Lung microvascular endothelial cell (primary cell): ENCODE measurements at places on chromosomes 16 and 17. TPM values are rescaled to one million over a fixed set of nuclear protein-coding genes. Genes with fewer than 3 reads are reported as not detected.

- DNase-seq, result peak; percentile 88
Observed at GRCh38 chr17:75633486-75634375, 497 bp downstream of the SMIM5 start.

GRCh38 chr17:27834571-27834970 lies 34.2 kb upstream of the NOS2 start:
- DNase-seq, result no peak

GRCh38 chr16:4377573-4378154 lies 6.0 kb downstream of the VASN start:
- DNase-seq, result no peak

DNA sequence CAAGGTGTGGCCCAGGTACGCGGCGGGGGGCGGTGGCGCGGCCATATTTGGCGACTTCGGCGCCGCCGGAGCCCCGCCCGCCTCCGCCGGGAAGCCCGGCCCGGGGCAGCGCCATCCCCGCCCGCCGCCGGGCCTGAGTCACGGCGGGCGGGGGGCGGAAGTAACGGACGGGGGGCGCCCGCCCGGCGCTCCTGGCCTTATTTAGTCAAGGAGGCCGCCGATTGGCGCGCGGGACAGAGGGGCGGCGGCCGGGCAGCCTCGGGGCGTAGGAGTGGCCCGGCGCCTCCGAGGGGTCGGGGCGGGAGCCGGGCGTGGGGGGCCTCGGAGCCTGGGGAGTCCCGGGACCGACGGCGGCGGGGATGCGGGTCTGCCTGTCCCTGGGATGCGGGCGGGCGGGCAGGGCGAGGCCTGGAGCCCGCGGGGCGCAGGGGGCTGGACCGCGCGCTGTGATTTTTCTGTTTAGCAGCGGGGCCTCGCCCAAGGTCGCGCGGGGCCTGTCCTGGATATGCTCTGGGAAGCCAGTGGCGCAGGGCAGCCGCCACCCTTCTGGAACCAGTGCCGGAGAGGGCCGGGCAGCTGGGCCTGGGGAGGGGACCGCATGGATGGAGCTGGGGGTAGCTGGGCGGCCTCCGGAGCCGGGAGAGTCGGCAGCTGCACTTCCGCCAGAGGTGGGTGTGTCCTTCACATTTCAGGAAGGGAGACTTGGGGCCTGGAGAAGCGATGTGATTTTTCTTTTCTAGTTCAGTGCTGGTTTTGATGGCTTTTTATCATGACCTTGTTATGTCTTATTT lies 2.3 kb upstream of the ACTG1 start:
- peak; percentile 82 for DNase-seq

DNA sequence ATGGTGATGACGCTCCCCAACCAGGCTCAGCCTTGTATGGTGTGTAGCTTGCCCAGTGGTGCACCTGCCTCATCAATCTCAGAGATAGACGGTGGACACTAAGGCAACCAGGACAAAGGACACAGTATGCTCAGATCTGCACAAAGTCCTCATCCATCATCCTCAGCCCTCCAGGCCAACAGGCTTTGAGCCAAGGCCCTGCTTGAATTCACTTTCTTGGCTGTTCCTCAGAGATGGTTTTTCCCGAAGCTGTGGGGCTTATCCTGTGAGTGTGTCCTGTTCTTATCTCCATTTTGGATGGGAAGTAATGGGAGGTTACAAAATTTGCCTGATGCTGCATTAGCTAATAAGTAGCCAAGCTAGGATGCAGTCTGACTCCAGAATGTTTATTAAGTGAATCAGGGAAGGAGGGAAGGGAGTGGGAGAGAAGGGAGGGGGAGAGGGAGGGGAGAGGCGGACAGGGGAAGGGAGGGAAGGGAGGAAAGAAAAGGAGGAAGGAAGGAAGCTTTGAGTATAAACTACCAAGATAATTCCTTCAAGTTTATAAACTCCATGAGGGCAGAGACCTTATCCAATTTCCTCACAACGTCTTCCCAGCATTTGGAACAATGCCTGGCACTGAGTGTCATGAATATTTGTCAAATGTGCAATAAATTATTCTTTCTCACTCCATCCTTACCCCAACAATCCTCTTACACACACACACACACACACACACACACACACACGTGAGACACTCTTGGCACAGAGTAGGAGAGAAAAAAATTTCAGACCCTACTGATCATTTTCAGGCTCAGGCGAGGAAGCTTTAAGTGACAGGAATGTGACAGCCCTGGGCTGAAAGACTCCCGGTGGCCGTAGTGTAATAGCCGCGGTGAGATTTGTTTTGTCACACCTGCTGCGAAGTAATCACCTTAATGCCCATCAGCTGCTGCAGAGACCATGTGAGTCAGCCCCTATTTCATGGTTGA lies 84.3 kb downstream of the BMERB1 start:
- no peak for DNase-seq

DNA sequence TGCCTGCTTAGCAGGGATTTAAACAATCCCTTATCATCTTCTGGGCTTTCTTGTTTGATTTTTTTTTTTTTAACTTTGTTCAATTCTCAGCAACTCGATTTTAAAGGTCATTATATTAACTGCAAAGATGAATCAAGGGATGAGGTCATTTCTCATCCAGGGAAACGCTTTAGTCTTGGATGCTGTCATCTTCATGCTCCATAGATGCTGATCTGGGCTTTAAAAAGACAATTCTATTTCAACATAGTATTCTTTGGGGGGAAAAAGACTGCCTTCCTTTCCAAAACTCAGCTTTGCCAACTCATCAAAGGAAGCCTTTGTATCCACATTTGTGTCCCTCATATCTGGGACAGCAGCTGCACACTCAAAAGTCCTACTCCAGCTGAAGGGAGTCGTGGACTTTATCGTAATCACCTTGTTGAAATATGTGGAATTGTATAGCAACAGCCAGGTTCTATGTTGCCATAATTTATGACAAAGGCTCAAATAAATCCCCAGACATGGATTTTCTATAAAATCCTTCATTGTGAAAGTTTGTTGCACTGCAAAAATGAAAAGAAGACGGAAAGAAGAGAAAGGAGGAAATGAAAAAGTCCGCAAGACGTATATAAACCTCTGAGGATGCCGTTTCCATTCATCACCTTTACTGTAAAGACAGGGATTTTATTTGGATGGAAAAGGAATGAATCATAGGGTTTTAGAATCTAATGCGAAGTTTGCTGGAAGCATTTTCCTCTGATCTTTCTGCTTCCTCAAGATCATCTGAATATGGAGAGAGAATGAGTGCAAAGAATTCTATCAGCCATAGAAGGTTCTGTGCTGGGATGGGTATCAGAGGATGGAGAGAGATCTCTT lies 48.6 kb upstream of the XYLT1 start:
- peak; percentile 36 for DNase-seq

- DNase-seq, result no peak
Observed at GRCh38 chr17:75514299-75514918, 928 bp downstream of the CASKIN2 start.

DNA sequence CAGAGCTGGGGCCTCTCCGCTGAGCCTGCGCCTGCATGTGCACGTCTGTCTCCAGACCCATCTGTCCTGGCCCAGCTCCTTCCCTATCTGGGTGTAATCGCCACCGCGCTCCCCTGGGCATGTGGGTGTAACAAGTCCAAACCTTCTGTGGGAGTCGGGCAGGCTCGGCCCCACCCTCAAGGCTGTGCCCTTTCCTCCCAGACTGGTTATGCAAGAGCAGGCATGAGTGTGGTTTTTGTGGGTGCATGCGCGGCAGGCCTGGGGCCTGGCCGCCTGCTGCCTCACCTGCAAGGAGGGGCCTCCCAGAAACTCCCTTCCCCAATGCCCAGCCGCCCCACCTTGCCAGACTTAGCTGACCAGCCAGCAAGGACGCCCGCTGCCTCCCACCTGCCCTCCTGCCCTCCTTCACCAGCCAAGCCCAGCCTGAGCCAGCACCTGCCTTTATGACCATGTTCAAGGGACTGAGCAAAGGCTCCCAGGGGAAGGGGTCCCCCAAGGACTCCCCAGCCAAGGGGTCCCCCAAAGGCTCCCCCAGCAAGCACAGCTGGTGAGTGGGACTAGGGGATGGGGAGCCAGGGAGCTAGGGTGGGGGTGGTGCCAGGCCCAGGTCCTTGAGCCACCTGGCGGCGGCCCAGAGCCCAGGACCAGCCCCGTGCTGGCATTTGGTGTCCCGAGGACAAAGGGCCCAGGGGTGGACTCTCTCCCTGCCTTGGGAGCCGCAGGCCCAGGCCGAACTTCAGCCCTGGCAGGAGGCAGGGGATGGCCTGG lies at the start of gene EVPLL:
EVPLL (plus strand) TSS at position 342 of the 768 bp plus-strand sequence. CDS start 3,160 bp downstream, outside the sequence.
- DNase-seq, result no peak

DNA sequence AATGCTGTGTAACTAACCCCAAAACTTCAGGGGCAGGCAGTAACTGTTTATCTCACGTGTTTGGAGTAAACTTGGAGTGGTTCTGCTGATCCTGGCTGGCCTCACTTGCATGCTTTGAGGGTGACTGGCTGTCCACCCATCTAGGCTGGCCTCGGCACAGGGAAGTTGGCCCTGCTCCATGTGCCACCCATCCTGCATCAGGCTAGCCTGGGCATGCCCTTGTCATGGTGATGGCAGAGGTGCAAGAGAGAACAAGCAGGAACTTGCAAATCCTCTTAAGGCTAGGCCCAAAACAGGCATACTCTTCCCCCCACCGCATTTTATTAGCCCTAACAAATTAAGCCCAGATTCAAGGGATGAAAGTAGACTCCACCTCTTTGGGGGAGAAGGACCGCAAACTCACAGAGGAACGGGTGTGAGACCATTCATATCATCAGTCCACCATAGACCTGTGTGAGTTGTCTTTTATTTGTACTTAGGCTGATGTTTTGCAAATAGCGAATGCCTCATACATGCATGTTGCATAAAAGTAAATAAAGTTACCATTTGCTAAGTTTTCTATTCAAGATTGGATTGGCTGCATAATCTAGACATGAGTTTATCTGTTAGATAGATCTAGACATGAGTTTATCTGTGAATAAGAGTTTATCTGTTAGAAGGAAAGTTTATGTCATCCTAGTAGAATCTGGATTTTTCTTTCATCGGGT lies 221.0 kb downstream of the CCDC182 start:
- no peak for DNase-seq

- peak; percentile 37 for DNase-seq
Observed at GRCh38 chr16:66751053-66751302, 431 bp downstream of the DYNC1LI2 start.

DNA sequence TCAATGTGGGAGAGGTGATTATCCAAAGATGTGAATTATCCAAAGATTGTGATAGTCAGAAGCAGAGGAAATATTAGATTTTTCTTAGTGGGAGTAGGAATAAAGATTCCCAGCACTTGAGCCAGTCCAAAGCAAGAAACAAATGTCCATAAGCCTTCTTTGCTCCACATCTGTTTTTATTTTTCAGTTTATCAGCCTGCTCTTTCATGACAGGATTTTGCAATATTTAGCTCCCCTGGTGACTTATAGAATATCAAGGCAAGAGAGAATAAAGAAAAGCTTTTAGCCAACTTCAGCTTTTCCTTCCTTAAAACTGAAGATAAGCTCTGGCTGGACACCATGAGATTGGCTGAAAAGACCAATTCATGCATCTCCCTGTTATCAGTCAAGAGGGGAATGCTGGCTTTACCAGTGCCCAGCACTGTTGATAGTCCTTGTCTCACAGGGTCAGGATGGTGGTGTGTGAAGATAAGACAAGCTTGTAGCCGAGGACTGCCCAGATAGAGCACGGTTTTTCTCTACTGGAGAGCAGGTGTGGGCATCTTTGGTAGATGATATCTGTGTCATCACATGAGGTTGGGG lies 706.5 kb downstream of the KCNJ2 start:
- DNase-seq, result no peak

DNA sequence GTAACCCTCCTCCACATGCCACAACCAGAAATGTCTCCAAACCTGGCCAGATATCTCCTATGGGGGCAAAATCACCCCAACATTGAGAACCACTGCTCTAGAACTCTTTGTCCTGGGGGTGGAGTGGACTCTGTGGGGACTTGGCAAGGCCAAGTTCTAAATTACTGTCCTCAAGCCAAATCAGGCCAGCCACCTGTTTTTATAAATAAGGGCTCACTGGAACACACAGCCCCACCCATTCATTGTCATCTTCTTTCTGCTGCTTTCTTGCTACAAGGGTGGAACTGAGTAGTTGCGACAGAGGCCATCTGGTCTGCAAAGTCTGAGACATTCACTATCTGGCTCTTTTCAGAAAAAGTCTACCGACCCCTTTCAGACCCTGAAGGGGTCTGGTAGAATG lies 26.8 kb upstream of the TMEM220 start:
- DNase-seq, result no peak

DNA sequence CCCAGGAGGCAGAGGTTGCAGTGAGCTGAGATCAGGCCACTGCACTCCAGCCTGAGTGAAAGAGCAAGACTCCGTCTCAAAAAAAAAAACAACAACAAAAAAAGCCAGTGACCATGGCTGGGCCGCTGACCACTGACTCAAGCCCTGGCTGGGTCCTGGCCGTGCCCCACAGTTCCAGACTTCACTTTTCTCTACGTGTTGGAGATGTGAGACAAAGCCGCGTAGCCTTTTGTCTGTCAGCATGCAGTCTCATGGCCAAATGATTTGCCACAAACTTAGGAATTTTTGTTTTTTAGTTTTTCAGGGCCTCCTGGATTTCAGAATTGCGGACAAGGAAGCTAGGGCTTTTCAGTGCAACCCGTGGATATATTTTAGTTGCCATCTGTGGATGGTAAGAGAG lies 89.3 kb upstream of the CIBAR2 start:
- DNase-seq, result no peak

GRCh38 chr17:8979715-8980114 lies 14.2 kb upstream of the PIK3R5 start:
- no peak for DNase-seq

DNA sequence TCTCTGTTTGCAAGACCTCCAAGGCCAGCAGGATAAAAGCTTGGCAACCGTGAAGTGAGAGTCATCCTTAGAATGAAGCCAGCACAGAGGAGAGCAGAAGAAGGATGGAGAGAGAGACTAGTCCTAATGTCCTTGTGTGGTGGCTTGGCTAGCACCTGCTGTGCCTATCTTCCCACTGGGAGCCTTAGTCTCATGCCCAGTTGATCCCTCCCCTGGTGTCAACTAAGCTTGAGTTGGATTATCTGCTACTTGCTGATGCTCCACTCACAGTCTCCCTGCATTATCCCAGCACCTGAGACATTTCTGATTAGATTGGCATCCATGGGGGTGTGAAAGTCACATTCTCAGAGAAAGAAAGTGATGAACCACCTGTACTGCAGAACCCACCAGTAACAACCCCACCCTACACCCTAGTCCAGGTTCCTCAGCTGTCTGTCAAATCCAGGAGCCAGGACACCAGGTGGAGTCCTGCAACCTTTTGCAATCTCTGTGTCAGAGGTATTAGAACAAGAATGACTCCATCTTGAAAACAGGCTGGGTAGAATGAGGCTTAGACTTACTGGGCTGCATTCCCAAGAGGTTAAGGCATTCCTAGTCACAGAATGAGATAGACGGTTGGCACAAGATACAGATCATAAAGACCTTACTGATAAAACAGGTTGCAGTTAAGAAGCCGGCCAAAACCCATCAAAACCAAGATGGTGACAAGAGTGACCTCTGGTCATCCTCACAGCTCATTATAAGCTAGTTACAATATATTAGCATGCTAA lies 460.2 kb upstream of the C16orf82 start:
- no peak for DNase-seq

GRCh38 chr17:5913032-5913531 lies 157.1 kb upstream of the WSCD1 start:
- DNase-seq, result no peak

- DNase-seq, result no peak
Observed at GRCh38 chr17:64080174-64080618, 49.7 kb downstream of the ERN1 start.

Gene ALOX15
- total RNA-seq, result not detected in 2 replicates

Gene ARSG
- total RNA-seq, result 1.3 and 2.4 TPM in 2 replicates

Gene ACSM2A
- under 0.01 TPM in 2 replicates for total RNA-seq

Gene MT4
- not detected in 2 replicates for total RNA-seq

Gene ABCA10
- total RNA-seq, result 0.22 and 0.60 TPM in 2 replicates

Gene C16orf87
- 5.9 and 8.9 TPM in 2 replicates for total RNA-seq

Gene GRAP
- total RNA-seq, result 201 and 267 TPM in 2 replicates

Gene NPIPB8
- total RNA-seq, result 0.20 TPM in 1 of 2 replicates, not detected in the other

Gene KRT25
- total RNA-seq, result not detected in 2 replicates

Gene CCDC154
- under 0.01 and 0.40 TPM in 2 replicates for total RNA-seq

Gene CDH11
- 3.4 and 7.2 TPM in 2 replicates for total RNA-seq
